H9 (cell line): ENCODE measurements at places on chromosomes 4 and X. TPM values are rescaled to one million over a fixed set of nuclear protein-coding genes. Genes with fewer than 3 reads are reported as not detected.
A peak's percentile ranks its signal among the peaks of the same experiment; 100 is the strongest.

DUSP21 gene
- not detected in 2 replicates for total RNA-seq

DNA sequence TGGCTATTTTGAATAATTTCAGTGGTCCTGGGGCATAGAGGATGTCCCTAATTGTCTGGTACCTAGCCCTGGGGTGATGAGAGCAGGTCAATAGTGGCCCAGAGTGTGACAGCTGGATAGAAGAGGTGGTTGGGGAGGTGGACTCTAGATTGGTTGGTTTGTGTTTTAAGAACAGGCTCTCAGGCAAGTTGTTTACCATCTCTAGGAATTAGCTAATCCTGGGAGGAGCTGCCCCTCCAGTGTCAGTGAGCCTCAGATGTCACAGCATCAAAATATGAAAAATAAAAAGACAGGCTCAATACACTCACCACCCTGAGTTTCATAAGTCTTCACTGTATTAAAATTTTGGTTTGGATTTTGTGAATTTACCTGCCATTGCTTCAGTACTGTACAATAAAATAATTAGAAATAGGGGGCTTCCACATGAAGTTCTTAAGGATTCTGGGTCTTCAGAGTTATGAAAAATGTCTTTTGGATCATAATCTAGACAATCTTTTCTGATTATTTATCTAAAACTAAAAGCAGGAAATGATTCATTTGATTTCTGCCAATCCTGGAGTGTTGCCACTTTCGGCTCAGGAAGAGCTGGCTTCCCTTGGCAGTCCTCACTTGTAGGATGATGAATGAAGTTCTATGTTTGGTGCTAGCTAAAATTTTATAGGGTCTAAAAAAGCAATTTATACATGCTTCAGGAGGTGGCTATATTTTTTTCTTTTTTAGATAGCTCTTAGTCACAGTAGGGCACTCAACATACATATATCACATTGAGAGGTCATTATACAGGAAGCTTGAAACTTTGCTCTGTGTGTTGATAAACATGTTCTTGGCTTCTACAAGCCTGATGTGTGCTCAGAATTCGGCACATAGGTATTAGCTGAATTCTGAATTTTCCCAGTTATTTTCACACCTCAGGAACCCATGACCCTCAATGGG, 395.1 kb downstream of the RAB28 start:
- no peak for DNase-seq

DNA sequence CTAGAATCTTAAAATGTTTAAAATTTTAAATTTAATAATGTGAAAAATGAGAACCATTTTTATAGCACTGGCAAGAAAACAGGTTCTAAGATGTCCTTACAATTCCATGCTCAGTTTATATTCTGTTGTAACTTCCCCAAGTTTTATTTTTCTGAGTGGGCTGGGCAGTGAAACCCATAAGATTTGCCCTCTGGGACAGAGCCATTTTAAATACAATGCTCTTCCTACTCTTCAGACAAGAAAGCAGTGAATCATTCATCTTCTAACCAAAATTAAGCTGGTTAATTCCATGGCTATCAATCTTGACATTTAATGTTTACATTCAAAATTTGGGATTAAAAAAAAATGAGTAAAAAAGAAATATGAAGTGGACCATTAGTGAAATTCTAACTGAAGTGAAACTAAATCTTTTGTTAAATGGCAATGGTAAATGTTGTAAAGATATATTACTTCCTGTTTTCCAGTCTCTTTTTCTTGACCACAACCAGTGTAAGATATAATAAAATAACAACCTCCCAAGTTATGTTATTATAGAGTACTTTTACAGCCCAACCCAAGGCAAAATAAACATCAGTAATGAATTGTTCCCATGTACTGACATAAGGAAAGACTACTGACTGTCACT, 37.2 kb upstream of the PTPN13 start:
- no peak for DNase-seq

TRIM75 gene
- total RNA-seq = not detected in 2 replicates

DNA sequence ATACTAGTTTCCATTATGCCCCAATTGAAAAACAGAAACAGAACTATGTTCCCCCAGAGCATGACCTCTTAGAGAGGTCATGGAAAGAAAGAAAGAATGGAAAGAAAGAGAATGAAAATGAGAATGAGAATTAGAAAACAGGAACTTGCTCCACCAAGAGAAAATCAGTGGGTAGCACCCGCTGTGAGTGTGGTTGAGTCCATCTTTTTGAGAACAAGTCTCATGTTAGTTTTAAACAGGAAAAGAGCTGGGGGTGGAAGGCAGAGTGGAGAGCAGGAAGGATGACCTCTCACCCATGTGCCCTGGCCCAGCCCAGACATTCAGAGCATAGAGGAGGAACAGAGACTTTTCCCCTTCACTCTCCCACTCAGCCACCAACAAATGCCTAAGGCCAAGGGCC, 4.9 kb downstream of the GSX2 start:
- DNase-seq = no peak

IL9R gene
- total RNA-seq = 0.72 and 1.1 TPM in 2 replicates

NEXMIF gene
- 0.22 and 0.29 TPM in 2 replicates for total RNA-seq

DNA sequence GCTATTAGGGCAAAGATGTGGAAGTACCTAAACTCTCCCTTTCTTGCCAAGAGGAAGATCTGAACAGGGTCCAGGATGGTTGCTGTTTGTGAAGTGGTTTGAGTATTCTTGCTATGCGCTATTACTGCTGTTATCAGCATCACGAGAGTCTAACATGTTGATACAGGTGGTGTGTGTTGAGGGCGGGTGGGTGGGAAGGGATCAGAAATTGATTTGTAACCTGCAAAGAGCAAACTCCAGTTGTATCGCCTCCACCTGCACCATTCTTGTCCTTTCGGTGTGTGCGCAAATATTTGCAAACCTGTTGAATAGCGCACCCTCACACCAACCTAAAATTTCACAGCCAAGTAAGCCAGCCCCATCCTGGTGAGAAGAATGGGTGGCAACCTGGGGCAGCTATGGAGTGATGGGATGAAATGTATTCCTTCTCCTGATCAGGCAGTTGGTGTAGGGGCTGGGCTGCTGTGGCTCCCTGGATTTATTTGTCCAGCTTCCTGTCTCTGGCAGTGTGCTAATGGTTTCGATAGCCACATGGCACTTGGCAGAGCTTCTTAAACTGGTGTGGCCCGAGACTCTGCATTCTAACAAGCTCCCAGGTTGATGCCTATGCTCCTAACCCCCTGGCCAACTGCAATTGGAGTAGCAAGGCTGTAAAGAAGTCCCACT, 102.6 kb upstream of the SCML1 start:
- no peak for DNase-seq

DNA sequence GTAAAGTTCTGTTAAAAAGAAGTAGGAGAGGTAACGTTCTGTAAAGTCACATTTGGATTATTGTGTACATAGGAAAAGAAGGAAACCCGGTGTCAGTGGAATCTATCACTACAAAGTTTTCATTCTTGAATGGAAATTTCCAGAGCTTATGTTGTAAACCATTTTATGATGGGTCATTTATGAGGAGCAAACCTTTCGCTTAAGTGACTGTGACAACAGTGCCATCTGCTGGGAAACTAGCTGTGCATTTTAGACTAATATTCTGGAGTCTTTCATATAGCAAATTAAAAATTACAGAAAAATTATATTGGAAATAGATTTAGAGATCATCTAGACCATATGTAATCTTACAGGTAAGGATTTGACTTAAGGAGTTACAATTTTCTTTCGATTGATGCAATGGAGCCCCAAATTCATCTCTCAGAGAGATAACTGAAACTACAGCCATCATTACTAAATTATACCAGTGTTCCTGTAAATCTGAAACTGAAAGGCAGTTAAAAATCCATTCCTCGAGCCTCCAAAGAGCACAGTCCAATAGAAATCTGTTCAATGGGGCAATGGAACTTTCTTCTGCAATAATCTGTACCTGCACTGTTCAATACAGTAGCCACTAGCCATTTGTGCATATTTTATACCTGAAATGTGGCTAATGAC, 26.9 kb downstream of the ASB9 start:
- DNase-seq = no peak

PAPSS1 gene
- 83.6 and 86.3 TPM in 2 replicates for total RNA-seq

CSAG1 gene
- not detected in 2 replicates for total RNA-seq

DNA sequence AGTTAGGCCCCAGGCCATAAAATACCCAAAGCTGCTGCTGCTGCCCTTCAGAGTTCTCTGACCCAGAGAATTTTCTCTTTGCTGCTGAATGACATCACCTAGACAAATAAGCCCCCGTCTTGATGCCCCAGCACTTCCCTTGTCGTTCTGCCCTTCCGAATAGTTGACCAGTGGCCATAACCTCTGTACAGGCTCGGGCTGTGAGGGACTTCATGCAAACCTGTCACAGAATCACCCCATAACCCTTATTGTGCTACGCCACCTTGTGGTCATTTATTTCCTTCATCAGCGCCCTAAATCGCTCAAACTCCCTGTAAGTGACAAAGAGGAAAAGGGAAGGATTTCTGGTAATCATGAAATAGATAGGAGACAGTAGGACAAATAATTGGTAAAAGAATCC, 18.8 kb downstream of the SPACA5 start:
- DNase-seq = peak; percentile 48

DNA sequence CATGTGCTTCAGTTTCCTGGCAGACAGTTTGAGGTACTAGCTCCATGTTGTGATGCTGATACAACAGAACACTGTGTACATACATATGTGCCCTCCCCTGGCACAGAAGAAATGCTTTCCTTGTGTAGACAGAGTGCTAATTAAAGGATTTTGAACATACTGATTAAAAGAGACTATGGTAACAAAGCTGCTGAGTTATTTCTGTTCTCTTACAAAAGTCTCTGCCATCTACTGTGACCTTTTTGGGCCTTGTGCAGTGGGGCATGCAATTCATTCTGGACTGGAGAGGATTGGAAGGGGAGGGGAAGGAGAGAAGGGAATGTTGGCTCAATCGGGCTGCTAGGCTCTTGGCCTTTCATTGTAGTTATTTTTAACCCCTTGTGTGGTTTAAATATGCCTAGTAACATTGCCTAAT, 6.0 kb downstream of the PDLIM5 start:
- DNase-seq = no peak

DNA sequence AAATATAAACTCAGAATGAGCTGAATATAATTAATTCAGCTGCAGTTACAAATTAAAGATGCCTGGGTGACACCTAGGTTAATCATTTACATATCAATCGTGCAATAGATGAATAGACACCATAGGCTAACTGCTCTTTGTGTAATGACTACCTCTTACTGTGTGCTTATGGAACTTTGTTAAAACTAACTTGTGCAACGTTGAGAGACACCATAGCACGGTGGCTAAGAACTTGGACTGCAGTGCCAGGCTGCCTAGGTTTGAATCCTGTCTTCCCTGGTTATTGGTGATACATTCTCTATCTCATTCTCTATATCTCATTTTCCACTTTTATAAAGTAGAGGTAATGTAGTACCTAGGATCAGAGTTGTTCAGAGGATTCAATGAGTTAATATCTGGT, 46.9 kb downstream of the SMAD1 start:
- DNase-seq = no peak

GRCh38 chrX:107448998-107449835, at the start of gene FRMPD3:
Gene FRMPD3 (plus strand): TSS chrX:107449652. CDS start chrX:107526589, 76,937 bp downstream.
- peak; percentile 81 for DNase-seq

DNA sequence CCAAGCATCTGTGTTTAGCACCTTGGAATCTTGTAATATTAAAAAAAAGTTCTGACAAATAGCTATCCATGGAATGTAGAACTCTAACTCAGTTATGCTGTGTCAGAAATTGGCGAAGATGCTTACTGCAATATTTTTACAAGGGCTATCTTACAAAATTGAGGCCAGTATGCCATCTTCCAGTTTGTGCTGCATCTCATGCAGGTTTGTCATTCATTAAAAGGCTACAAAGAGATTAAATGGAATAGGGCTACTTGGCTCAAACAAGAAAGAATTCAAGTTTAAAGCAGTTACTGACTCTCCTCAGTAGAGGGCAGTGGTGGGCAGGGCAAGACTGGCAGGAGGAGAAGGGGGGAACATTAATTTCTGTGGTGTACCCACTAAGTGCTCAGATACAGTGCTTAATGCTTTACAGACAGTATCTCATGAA, 66.5 kb downstream of the SHROOM4 start:
- DNase-seq = no peak

GRCh38 chrX:1481636-1482529, 29.2 kb upstream of the ASMTL start:
- DNase-seq = peak; percentile 81

- DNase-seq = no peak
These were observed 48.2 kb downstream of the EVC2 start for GRCh38 chr4:5660185-5660584.

DNA sequence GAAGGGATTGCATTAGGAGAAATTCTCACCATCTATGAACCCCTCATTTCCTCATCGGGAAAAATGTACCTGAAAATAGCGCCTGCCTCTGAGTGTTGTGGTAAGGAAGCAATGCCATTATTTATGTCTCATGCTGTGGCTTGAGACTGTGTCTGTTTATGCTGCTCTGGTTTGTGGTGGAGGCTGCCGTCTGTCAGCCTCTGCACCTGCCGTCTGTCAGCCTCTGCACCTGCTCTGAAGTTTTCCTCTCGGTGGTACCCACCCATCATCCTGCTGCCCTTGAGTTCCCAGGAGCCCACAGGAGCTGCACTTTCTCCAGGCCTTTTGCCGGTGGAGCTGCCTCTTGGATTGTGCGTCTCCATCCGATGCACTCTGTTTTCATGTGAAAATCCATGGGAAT, 68.5 kb upstream of the PPP2R3B start:
- no peak for DNase-seq

- no peak for DNase-seq
These were observed 671 bp upstream of the FHIP1A start for GRCh38 chr4:151408380-151408629.

DNA sequence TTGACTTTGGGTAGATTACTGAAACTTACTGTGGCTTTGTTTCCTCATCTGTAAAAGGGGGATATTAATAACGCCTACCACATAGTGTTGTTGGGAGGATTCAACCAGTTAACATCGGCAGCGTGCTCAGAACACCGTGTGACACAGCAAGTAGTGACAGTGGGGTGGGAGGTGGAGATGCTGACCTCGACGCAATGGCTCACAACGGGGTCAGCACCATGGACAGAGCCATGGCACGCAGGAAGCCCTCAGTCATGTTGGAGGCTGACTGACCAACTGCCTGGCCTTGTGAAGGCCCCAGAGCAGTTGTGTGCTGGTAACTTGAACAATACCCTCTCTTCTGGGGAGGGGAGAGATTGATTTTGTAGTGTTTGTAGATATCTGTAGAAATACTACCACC, 93.2 kb downstream of the WFS1 start:
- DNase-seq = peak; percentile 73

- DNase-seq = no peak
These were observed 183.4 kb downstream of the KIT start for GRCh38 chr4:54840992-54841768.

DNA sequence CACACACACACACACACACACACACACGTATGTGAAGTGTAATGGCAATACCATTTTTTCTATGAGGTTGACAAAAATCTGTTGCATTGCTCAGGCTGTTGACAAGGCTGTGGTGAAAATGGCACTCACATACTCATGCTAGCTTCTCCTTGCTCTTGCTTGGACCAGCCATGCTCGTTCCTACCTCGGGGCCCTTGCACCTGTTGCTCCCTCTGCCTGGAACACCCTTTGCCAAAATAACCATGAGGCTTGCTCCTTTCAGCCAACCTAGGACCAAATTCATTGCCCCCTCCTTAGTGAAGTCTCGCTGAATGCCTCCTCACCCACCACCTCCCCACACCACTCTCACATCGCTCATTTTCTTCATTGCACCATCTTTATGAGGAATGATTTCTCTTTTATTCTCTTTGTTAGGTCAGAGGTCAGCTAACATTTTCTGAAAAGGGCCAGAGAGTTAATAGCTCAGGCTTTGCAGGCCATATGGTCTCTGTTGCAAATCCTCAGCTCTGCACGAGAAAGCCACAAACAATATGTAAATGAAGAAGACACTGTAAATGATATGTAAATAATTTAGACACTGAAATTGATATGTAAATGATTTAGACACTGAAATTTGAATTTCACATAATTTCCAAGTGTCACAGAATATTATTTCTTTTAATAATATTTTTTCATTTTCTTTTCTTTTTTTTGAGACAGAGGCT, 13.3 kb downstream of the SLC38A5 start:
- DNase-seq = no peak
